ENCODE measurements at places on chromosomes 13 and 19.

- no peak for DNase-seq
These were observed 3.6 kb upstream of the CACNG8 start for GRCh38 chr19:53958823-53959757.

GRCh38 chr19:1086613-1087012, 8.6 kb downstream of the POLR2E start:
- DNase-seq, result no peak

- no peak for DNase-seq
These were observed 375.5 kb downstream of the PCDH20 start for GRCh38 chr13:61040181-61040580.

- DNase-seq, result no peak
These were observed 19.2 kb downstream of the KLK5 start for GRCh38 chr19:50933640-50934039.

DNA sequence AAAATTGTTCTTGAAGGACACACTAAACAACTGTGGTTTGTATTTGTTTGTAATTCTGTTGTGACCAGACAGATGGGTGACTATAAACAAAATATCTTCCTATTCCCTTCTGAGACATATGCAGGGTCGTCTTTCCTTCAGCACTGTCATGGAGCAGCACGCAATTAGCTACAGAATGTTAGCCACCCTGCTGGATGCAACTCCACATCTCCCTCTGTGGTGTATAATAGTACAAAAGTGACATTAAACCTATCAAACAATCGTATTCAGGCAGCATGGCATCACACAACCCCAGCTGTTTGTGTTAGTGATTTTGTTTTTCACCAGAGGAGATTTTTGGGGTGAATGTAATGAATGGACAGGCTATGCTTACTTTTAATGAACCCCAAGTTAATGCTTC, 146.2 kb downstream of the GPC6 start:
- no peak for DNase-seq

DNA sequence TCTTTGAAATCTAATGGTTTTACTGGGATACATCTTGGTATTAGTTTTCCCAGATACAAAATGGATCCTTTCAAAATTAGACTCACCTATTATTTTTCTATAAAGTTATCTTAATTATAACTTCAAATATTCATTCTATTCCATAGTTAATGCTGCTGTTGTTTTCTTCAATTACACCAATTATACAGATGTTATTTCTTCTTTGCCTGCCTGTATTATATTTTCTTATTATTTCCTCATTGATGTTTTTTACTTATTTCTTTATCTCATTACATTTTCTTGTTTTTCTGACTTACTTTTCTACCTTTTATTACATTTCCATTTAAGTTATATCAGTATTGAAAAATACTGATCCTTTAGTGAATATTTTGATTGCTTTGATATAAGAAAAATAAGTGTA, 40.9 kb downstream of the SPACA7 start:
- DNase-seq, result no peak

DNA sequence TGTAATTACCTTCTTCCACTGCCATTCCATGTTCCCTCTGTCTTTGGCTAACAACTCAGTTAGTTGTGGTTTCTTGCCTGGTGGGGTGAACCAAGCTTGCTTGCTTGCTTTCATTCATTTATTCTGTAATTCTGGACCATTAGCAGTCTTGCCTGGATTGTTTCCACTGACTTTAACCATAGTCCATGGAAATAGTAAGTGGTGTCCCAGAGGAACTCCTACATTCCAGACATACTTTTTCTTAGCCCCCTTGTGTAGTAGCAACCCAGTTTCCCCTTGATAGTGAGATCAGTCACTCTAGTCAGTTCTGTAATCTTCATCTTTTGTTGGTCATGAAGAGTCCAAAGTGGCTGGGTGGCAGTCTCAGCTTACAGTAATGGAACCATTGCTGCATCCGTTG, 23.2 kb downstream of the PDS5B start:
- DNase-seq, result no peak

Data from stimulated activated CD8-positive, alpha-beta memory T cell treated with anti-CD3 and anti-CD28 coated beads, Interleukin-2, amount 100 ng/mL, for 1 hour (primary cell).